ELR (cell line): ENCODE measurements at places on chromosomes 11 and 22.

DNA sequence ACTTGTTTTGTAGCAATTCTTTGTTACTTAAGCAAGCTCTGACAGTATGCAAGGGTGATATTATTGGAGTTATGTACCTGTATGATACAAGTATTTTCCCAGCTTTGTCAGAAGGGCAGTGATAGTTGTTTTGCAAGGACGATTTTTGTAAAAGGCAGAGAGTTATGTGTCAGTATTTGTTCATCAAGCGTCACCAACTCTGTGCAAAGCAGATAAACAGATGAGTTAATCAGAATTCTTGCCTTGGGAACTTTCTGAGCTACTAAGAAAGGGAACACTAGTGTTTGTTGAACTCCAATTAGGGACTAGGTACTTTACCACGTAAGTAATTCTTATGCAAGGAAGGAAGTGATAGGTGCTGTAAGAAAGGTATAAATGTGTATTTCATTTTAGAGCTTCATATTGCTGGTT is 1.4 kb downstream of the USP47 start:
- peak; percentile 85 for DNase-seq

- DNase-seq = no peak
Observed at GRCh38 chr11:71456294-71456693, 3.3 kb downstream of the NADSYN1 start.

GRCh38 chr11:104897891-104898684 is at the start of gene CASP12:
CASP12 (minus strand) TSS chr11:104898460.
- no peak for DNase-seq

DNA sequence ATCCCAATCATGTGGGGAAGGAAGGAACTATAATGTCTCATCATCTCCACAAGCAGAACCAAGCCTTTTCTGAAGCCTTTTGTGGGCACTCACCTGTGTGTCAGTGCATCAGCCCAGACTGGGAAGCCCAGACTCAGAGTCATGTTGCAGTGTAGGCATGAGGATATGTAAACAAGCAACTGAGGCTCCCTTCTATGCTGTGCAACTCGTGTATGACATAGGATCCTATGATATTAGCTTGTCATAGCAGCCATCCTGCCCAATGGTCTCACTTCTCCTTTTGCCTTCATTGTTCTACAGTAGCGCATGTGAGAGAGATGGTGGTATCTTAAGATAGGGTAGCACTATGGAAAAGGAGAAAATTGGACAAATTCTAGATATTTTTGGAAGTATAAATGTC is 103.4 kb upstream of the OLFML1 start:
- no peak for DNase-seq

- no peak for DNase-seq
Observed at GRCh38 chr22:37641561-37641949, 2.1 kb downstream of the SH3BP1 start.

DNA sequence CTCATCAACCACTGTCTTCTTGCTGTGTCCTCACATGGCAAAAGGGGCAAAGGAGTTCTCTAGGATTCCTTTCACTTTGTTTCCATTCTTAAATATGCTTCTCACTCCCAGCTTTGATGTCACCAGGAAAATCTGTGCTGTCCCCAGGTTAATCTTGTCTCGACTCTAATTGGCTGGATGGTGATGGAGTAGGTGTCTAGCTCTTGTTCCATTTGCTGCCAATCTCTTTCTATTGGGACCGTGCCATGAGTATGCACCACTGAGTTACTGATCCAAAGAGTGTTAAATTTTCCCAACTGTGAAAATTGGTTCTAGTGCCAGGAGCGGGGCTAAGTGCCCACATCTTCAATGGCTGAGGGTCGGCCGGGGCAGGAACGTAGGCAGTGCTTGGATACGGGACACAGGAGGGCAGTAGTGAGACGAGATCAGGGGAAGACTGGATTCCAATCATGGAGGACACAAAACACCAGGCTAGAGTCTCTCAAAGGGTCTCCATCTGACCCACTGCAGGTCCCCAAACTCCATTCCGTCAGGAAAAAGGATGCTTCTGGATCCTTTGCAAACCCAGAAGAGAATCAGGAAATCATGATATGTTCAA is 47.7 kb upstream of the CSNK2A3 start:
- peak; percentile 10 for DNase-seq

- no peak for DNase-seq
Observed at GRCh38 chr22:33832558-33833151, 87.6 kb downstream of the LARGE1 start.

DNA sequence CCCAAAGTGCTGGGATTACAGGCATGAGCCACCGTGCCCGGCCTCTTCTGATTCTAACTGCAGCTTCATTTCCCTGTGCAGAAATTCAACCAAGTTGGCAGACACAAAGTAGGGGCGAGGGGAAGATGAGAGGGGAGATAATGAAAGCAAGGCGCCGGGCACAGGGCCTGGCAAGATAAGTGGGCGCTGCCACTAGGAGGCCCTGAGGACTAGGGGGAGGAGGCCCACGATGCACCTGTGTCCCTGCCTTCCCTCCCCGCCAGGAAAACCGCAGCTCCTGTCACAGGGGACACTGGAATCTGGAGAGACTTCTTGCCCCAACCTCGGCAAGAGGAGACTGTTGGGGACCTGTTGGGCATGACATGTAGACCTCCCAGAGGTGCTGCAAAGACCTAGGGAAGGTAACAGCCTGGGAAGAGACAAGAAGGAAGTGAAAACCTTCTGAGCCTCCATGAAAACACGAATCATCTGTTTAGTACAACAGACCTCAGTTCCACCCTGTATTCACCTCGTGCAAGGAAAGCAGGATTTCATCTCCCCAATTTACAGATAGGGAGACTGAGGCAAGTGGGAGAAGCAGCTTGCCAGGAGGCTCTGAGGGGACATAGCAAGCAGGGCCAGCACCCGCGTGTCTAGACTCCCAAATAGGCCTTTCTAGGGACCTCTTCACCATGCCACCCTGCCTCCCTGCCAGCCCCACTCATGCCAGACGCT is 3.1 kb upstream of the LGALS1 start:
- DNase-seq = no peak

- no peak for DNase-seq
Observed at GRCh38 chr11:36237391-36237790, 51.8 kb downstream of the COMMD9 start.

DNA sequence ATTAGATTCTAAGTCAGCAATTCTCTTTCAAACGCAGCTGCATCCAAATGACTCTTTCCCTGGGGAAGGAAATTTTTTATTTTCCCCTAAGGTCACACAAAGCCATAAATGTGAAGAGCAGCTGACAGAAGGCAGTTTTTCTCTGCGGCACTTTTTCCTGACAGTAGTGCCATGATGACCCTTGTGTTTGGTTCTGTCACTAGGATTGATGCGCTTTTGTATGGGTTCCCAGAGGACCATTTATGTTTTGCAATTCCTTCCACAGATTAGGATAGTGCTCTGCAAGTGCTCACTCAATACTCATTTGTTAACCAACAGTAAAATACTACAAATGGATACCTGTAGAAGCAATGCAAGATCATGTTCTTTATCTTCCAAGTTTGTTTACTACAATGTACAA is 359.6 kb upstream of the CTSC start:
- DNase-seq = no peak

GRCh38 chr11:108662700-108663099 is 2.2 kb upstream of the DDX10 start:
- no peak for DNase-seq

GRCh38 chr11:87722756-87723565 is 452.3 kb downstream of the RAB38 start:
- DNase-seq = peak; percentile 34

DNA sequence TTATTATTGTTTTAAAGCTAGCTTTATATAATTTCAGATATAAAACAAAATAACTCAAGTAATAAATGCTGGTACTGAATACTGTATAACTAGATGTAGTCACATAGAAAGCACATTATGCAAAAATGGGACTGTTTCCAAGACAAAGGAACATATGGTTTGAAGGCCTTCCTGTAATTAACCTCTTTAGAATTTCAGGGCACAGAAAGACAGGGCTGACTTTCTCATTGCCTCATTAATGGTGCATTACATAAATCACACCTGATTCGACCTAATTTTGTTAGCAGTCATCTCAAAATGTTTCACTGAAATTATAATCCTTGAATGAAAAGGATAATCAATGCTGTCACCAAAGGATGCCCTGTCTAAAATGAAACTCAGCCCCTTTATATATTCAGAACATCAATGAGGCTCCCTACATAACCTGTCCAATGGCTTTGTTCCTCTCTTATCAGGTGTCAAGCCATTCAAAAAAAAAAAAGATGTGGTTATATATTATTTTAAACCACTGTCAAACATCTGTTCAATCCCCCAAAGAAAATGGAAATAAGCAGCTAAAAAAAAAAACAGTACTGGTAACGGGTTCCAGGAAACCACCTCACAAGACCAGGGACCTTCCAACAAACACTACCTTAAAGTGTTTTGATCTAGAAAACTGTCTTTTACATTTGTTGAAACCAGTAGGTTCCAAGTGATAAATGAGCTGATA is 77.4 kb downstream of the FAM168A start:
- DNase-seq = no peak

GRCh38 chr11:121035169-121035755 is 11.4 kb downstream of the TBCEL start:
- no peak for DNase-seq

- no peak for DNase-seq
Observed at GRCh38 chr11:11735586-11735985, 106.2 kb upstream of the USP47 start.

DNA sequence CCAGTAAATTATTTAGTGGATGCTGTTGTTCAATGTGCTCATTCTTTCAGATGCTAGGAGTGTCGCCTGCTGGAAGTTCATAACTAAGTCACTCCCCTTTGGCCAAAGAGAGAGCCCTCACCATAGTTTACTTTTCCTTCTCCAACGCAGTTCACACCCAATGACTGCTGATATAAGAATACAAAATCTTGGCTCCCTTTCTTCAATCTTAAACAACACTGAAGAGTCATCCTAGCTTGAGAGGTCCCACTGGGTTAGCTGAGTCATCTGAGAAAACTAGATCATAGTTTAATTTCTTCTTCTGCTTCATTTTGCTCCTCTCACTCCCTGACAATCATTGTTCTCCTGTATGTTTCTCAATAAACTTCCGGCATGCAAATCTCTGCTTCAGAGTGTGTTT is 5.4 kb upstream of the OR52L1 start:
- DNase-seq = no peak

GRCh38 chr22:44588348-44588747 is 90.3 kb upstream of the RTL6 start:
- DNase-seq = no peak

DNA sequence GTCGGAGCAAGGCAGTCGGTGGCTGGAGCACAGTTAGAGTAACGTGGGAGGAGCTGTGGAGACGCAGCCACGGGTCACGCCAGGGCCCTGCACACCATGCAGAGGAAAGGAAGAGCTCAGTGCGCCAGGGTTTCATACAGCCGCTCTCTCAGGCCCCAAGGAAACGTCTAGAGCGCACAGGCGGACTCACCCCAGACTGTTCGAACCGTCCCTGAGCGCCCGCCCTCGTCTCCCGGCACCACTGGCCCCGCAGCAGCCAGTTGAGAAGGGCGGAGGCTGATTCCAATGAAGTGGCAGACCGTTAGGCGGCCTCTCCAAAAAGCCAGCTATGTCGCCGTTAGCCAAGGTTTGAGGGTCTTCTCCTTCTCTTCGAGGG is 483 bp upstream of the HYLS1 start:
- DNase-seq = peak; percentile 50

DNA sequence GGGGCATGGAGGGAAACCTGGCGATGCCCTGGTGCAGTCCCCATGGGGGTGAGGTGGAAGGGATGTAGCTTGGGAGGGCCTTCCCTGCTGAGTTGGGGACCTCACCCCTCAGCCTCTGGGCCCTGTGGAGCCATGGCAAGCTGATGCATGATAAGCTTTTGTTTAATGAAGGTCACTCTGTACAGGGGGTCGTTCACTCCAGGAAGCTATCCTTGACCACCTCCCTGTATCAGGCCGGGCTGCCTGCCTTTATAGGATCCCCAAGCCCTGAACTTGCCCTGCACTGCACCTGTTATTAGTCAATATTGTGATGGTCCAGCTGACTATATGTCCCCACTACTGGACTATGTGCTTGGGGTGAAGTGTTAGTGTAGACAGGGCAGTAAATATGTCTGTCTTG is 49.7 kb upstream of the MYEOV start:
- no peak for DNase-seq

DNA sequence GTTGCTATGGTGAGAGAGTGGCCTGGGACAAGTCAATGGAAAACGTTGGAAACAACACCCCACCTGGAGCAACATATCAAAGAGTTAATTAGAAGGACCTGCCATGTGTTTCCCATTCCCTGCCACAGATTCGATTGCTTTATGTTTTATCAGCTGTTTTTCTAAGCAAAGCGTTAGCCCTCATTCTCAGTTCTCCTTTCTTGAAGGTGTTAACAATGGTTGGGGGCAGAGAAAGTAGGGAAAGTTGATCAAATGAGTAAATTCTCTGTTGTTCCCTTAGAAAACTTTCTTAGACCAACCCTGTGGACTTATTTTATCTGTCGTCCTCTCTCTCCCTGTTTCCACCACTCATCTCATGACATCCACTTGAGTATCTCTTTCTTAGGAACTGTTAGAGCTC is 102.5 kb downstream of the ADAMTS15 start:
- DNase-seq = no peak

- DNase-seq = no peak
Observed at GRCh38 chr22:39414377-39414776, 14.8 kb downstream of the TAB1 start.

DNA sequence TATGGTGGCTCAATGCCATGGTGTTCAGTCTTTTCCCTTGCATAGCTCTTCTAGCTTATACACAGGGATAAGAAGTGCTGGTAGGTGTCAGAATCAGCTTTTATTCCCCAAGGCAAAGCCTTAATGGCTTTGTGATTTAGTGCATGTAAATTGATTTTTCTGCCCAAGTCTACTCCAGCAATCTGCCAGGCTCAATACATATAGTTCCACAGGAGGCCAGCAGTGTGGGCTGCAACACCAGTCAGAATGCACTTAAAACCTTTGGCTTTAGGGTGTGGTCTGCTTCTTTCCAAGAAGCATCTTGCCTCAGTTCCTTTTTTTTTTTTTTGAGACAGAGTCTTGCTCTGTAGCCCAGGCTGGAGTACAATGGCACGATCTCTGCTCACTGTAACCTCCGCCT is 14.5 kb upstream of the CAPRIN1 start:
- no peak for DNase-seq
